ENCODE measurements at places on chromosomes 4 and X.

DNA sequence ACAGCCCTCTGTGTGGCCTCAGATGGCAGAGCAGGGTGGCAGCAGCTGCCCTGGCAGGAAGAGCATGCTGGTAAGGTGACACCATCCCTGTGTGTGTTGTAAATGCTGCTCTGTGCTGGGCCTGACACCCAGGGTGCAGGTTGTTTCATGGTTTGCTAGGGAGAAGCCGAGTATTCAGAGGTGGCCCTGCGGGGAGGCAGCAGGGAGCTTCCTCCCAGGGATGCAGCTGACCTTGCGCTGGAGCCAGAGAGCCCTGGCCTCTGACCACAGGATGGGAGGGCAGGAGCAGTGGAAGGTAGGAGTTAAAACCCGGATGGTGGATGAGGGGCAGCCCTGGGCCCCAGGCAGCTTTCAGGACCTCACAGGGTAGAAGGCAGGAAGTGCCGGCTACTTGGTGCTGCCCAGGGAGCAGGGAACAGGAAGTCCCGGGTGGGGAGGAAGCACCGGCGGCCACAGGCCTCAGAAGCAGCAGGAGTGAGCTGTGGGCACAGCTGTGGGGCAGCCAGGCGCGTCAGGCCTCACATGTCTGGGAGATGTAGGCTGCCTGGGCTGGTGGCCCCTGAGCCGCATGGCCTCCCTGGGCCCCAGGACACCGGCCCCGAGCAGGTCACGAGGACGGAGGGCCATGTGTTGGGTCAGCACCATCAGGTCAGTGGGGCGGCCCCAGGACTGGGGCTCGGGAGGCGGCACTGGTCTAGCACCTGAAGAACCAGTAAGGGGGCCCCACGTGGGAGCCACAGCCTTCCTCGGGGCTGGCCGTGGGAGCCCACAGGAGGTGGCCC lies 19.1 kb downstream of the SH3BP2 start:
- DNase-seq: peak; percentile 41

DNA sequence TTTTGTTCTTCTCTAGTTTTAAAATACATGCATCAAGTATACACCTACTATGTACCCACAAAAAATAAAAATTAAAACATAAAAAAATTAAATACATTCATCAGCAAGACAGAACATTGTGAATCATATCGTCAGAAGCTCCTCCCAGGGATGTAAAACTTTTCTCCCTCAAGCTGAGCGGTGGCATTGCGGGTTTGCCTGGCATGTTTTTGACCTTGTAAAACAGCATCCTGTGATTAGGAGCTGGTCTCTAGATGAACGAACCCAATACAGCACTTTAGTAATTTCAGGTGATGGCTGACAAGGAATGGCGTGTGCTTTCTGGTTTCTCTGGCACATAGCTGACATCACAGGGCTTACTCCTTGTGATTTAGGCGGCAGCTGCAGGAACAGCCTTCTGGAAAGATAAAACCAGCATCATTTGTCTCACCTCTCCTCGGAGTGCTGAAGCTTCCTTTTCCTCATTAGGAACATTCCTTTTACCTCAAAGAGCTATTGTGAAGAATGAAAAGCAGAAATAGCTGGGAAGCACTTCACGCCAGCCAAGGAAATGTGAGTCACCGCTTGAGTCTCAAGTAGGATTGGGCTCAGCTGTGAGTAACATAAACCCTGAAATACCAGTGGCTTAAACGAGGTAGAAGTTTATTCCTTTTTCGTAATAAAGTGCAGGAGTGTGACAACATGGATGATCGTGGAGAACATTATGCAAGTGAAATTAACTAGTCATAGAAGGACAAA lies 44.3 kb downstream of the NYX start:
- peak; percentile 70 for DNase-seq

DNA sequence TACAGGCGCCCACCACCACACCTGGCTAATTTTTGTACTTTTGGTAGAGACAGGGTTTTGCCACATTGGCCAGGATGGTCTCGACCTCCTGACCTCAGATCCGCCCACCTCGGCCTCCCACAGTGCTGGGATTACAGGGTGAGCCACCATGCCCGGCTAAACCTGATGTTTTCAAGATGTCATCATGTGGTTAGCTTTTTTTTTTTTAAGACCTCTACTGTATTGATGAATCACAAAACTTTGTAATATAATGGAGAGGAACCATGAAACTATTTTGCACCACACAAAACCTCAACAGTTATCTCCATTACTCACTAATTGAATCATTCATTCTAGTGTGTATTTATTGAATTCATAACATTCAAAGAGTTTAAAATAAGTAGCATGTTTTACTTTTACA lies 94.7 kb upstream of the NEIL3 start:
- DNase-seq: peak; percentile 56

DNA sequence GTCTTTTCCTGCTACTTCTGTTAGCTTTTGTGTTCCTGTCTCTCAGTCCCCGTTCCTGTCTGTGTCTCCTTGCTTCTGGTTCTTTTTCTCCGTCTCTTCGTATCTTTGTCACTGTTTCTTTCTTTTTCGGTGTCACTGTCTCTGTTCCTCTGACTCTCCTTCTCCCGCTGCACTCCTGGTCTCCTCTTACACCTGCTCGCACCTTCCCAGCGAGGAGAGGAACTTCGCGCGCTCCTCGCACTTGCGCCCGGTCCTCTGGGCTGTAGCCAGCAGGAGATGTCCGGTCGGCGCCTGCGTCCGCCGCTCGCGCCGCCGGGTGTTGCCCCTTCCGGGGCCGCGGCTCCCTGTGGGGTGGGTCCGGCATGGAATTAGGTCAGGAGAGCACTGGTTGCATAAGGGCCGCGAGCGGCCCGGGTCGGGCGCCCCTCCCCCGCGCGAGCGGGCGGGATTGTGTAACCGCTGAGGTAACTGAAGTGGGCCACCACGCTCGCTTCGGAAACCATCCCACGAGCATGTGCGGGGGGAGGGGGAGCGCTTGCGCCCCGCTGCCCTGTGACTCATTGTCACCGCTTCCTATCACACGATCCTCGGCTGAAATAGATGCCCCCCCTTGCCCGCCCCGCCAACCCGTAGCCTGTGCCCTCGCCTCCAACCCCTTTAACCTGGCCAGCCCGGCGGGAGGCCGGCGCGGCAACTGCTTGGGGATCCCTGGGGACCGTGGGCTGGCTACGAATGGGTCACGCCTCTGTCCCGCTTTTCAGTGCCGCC lies 1.6 kb downstream of the LONRF3 start:
- DNase-seq: no peak

DNA sequence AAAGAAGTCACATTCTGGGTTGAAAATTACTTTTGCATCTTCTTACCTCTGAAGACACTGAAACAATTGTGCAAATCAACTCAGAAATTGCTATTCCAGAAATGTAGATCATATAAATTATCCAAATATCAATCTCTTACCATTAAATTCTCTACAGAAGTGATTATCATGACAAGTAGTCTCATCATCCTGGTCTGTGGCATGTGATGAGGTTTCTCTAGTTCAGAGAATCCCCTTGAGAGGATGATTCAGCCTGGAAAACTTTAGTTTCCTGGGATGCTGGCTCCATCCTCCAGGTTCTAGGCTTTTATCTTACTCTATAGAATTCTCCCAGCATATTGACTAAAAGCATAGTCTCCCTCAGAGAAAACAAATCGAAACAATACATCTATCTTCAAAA lies 76.2 kb upstream of the S100G start:
- peak; percentile 78 for DNase-seq

GRCh38 chrX:71098302-71098701 lies 2.7 kb downstream of the FOXO4 start:
- DNase-seq: no peak

DNA sequence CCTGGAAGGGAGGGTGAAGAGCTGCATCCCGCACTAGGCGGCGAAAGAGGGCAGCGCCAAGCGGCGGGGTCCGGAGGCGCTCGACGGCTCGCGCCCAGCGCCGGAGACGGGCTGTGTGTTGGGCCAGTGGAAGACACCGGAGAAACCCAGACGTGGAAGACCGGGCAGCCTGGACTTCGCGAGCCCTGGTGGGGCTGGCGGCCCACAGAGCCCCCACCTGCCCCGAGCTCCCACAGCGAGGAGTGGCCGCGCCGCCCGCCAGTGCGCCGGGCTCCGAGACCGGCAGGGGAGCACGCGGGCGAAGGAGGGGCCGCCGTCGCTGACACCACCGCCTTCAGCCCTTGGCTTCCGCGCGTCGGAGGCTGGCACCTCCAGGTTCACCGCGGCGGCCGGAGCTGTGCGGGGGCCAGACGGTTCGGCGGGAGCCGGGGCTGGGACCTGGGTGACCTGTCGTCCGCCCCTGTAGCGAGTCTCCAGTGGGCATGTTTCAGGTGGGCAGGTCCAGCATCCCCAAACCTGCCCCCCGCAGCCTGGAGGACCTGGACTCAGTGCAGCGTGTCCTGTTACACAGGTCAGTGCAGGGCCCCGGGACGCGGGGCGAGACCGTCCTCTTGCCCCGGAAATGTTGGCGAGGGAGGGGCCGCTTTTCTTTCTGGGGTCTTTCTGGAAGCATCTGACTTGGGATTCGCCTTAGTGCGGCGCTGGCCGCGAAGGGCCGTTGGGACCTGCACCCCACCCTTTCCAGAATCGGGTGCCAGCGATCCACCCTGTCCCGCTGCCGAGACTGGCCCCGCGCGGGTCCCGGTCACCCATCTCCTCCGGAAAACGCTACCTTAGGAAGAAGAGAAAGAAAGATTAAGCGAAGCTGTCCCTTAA lies 9.6 kb upstream of the INTU start:
- no peak for DNase-seq

GRCh38 chrX:21989384-21989783 lies 42.7 kb upstream of the PHEX start:
- no peak for DNase-seq

GRCh38 chrX:10090319-10090718 lies 66.5 kb upstream of the CLCN4 start:
- no peak for DNase-seq

GRCh38 chrX:53005327-53005726 lies 43.3 kb upstream of the GPR173 start:
- DNase-seq: no peak

DNA sequence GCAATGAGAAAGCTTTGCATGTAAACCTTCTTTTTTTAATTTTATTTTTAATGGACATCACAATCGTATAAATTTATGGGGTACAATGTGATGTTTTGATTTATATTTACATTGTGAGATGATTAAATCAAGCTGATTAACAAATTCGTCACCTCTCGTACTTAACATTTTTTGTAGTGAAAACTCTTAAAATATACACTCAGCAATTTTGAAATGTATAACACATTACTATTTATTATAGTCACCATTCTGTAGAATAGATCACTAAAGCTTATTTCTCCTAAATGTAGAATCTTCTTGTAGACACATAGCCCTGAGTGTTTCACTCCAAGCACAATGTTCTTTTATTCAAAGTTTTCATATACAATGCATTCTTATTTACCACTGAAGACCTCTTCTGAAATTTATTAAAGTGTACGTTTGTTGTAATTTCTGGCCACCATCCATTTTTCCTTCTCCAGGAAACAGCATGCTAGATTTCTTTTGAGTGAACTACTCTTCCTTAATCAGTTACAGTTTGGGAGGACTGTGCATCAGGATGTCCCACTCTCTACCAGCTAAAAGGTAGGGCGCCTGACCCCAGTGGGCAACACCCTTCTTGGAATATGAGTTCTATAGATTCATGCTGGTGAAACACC lies 4.4 kb upstream of the RBBP7 start:
- no peak for DNase-seq

DNA sequence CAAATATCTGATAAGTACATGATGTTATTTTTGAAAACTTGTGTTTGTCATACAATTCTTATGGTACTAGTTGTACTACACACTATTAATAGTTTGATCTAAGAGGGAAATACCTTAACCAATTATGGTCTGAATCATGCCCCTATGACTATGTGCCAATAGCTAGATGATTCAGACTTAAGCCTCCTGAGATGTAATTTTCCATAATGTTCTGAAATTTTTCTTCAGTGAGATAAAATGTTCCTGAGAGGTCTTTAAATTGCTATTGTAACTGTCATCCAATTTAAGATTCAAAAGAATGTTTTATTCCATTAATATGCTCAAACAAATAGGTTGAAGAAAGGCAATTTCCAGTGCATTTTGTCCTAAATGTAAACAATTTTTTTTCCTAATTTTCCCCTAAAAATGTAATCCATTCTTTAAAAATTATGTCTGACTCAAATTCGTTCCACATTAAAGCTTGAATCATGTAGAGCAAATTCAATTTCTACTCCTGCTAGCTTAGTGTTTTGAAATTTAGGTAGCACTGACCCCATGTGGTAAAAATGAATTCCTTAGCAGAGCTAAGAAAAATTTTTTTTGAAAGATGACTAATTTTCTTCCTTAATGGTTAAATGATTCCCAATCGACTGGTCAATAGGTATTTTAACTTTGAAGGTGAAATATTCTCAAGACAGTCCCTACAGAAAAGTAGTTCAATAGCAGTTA lies 49.1 kb downstream of the APOOL start:
- DNase-seq: peak; percentile 58

- no peak for DNase-seq
These were observed 317.5 kb downstream of the RAPGEF2 start for GRCh38 chr4:159420162-159421057.

GRCh38 chr4:7904952-7905915 lies 34.4 kb downstream of the AFAP1 start:
- DNase-seq: peak; percentile 72

- DNase-seq: no peak
These were observed 3.5 kb upstream of the EDNRA start for GRCh38 chr4:147477439-147477838.

GRCh38 chr4:123381996-123382395 lies 14.6 kb upstream of the SPRY1 start:
- DNase-seq: no peak

DNA sequence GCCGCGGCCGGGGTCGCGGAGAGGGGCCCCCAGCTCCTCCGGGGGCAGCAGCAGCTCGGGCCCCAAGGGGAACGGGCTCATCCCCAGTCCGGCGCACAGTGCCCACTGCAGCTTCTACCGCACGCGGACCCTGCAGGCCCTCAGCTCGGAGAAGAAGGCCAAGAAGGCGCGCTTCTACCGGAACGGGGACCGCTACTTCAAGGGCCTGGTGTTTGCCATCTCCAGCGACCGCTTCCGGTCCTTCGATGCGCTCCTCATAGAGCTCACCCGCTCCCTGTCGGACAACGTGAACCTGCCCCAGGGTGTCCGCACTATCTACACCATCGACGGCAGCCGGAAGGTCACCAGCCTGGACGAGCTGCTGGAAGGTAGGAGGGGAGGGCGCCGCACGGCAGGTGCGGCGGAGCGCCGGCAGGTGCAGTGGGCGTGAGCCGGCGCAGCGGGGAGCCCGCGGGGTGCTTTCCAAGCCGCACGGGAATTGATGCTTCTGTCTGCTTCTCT lies 886 bp downstream of the DCLK2 start:
- DNase-seq: no peak

GRCh38 chr4:16315456-16315855 lies 89.2 kb upstream of the TAPT1 start:
- no peak for DNase-seq

GRCh38 chr4:107035819-107036583 lies at the start of gene DKK2:
TSS of gene DKK2 (minus strand) at chr4:107036313. CDS start at chr4:107035591, 722 bp downstream.
- no peak for DNase-seq

- no peak for DNase-seq
These were observed 63.0 kb upstream of the ENPP6 start for GRCh38 chr4:184280591-184281071.

- DNase-seq: no peak
These were observed 1349.5 kb downstream of the ADGRL3 start for GRCh38 chr4:62549601-62550000.

All from HS-5 (cell line).